ENCODE measurements at places on chromosomes 16 and 17.

- no peak for DNase-seq
Measured at GRCh38 chr17:6135236-6135635, 65.1 kb downstream of the WSCD1 start.

GRCh38 chr17:47644324-47644723 lies 5.4 kb upstream of the KPNB1 start:
- DNase-seq: no peak

DNA sequence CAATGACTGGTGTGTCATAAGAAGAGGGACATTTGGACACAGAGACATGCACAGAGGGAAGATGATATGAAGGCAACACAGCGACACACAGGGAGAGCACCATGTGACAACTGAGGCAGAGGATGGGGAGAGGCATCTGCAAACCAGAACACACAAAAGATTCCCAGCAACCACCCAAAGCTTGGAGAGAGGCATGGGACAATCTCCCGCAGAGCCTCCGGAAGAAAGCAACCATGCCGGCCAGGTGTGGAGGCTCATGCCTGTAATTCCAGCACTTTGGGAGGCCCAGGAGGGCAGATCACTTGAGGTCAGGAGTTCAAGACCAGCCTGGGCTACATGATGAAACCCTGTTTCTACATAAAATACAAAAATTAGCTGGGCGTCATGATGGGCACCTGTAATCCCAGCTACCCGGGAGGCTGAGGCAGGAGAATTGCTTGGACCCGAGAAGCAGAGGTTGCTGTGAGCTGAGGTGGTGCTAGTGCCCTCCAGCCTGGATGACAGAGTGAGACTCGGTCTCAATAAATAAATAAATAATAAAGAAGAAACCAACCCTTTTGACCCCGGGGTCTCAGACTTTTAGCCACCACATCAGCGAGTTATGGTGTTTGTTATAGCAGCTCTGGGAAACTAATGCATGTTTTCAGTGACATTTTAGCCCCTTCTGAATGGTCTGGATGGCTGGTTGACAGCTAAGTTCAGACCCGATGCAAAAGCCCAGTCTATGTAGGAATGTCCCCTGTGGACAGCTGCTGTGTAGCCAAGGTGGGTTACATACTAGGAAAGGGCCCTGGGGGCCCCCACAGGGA lies 13.8 kb upstream of the PLCG2 start:
- DNase-seq: no peak

DNA sequence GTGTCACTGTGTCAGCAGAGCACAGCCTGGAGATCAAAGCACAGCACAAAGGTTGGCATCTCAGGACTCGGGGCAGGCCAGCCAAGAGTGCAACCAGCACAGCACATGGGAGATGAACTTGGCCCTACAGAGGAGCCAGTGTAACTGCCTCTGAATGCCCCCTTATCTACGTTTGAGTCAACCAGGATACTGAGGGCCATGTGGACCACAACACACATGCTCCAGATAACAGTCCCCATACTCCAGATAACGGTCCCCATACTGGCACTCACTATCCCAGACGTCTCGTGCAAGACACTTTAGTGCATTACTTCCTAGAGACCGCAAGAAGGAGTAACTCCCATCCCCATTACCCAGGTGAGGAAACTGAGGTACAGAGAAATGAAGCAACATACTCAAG lies 88.2 kb downstream of the XYLT1 start:
- no peak for DNase-seq

DNA sequence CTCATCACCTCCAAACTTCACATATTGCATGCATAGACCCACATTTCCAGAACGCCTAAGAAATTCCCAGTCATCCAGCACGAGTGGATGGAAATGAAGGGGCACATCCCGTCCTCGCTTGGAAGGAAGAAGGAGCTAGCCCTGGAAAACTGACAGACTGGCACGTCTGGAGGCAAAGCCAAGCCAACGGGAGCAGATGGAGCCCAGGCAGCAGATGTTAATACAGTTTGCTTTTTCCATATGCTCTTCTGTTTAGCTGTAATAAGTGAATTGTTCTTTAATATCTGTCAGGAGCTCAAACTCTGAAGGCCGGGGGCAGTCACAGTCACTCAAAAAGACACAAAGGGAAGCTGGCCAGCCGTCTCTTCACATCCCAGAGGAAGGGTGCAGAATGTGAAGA lies 187.7 kb downstream of the XYLT1 start:
- DNase-seq: no peak

- DNase-seq: no peak
Measured at GRCh38 chr17:75917141-75917916, 12.6 kb upstream of the MRPL38 start.

GRCh38 chr17:29807520-29808361 lies 122.3 kb downstream of the SSH2 start:
- peak; percentile 72 for DNase-seq

GRCh38 chr17:41540921-41541625 lies 13.0 kb upstream of the KRT19 start:
- DNase-seq: no peak

DNA sequence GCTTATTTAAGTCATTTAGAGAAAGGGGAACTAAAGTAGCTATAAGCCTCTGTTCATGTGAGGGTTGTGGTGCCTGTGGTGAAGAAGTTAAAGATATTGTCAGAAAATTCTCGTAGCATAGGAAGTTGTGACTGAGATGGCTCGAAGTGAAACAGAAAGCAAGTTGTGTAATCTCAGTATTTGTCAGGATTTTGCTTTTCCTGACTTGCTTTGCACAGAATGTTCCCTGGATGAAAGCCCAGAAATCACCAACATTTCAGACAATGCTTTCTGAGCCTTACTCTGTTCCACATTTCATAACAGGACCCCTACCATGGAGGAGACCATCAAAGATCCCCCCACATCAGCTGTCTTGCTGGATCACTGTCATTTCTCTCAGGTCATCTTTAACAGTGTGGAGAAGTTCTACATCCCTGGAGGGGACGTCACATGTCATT lies 10.6 kb downstream of the CALCOCO2 start:
- no peak for DNase-seq

GRCh38 chr16:55778757-55779156 lies 54.1 kb downstream of the CES1 start:
- no peak for DNase-seq

- DNase-seq: peak; percentile 49
Measured at GRCh38 chr17:75047398-75048098, 523 bp downstream of the KCTD2 start.

- DNase-seq: no peak
Measured at GRCh38 chr17:79295307-79295706, 220.7 kb downstream of the ENGASE start.

DNA sequence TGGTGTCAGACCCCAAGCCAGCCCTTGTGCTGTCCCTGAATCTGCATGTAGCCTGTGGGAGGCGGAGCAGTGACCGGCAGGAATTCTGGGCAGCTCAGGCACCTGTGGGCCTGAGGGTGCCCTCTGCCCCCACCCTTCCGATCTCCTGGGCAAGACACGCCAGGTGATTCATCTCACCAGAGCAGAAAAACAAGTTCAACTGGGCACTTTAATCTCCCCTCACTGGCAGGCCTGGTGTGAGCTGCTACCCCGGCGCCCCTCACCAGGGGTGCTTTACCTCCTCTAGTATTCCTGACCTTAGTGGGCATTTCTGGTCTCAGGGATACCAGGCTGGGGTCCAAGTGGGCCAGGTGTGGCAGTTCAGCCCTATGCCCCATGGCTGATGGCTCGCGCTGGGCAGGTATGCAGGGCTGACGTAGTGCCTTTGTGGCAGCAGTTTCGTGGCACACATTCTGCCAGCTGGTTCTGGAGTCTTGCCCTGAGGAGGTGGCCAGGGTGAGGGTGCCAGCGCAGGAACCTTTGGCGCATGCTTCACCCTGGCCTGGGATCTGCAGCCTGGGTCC lies 6.0 kb downstream of the ERBB2 start:
- no peak for DNase-seq

- no peak for DNase-seq
Measured at GRCh38 chr17:81398176-81398831, 3.0 kb downstream of the BAHCC1 start.

DNA sequence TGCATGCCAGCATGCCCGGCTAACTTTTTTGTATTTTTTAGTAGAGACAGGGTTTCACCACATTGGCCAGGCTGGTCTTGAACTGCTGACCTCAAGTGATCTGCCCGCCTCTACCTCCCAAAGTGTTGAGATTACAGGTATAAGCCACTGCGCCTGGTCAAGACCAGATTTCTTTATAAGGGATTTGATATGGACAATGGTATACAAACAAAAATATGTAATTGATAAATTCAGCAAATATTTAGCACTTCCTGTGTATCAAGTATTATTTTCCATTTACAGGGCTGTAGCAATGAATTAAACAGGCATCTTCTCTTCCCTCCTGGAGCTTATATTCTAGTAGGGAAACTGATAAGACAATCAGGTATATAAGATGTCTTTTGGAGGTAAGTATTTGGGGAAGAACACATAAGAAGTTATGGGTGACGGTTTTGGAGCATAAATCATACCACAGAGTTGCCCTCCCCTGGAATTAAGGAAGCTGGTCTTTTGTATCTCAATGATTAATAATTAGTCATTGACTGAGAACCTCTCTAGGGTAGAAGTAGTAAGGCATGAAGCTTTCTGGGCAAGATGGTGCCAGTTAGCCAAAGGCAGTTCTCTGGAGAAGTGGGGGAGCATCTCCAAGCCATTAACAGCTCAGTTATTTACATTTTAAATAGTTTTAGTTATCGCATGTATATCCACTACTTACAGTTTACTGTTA lies 35.8 kb downstream of the TANC2 start:
- no peak for DNase-seq

GRCh38 chr17:1461198-1461944 lies 5.3 kb upstream of the CRK start:
- DNase-seq: no peak

DNA sequence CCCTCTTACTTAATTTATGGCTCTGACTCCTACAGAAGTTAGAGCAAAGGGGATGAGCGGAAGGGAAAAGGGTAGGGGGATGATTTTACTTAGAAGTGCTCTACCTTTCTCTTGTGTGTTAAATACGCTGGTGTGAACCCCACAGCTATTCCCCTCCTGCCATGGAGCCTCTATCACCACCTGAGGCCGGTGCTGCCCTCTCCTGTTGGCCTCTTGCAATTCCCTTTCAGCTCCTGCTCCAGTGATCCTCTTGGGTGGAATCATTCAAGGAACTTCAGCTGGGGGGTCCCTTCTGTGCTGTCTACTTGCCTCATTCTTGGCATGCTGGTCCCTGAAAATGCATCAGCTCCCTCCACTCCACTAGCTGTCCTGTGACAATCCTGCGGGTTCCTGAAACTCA lies 41.8 kb upstream of the CDH8 start:
- DNase-seq: no peak

DNA sequence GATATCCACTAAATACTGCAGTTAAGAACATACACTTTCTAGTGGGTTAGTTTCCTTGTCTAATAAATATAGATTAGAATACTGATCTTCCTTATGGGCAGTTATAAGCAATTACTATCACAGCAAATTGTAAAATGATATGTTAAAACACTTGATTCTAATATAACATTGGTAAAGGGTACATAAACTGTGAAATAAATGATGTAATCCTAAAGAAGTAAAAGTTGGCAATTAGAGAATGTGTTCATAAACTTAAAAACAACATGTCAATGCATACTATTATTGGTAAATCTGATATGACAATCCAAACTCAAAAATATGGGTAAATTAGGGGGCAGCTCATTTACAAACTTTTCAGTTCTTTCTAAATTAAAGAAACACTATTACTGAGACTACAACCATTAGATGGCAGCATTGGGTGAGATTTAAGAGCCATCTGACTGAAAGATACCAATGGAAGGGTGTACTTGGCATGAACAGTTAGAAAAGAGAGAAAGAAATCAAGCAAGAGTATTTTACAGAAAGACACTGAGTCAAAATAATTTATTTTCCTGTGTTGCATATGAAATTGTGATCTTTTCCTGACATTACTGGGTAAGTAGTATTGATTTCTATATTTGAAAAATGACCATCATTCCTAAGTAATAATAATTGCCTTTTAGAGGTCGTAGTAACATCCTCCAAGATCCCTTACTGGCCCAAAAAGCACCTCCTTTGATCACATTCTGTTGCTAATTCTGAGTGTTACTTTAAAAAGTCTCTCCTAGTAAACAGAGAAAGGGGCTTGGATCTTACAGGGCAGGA lies 119.6 kb downstream of the SPAG9 start:
- DNase-seq: no peak

DNA sequence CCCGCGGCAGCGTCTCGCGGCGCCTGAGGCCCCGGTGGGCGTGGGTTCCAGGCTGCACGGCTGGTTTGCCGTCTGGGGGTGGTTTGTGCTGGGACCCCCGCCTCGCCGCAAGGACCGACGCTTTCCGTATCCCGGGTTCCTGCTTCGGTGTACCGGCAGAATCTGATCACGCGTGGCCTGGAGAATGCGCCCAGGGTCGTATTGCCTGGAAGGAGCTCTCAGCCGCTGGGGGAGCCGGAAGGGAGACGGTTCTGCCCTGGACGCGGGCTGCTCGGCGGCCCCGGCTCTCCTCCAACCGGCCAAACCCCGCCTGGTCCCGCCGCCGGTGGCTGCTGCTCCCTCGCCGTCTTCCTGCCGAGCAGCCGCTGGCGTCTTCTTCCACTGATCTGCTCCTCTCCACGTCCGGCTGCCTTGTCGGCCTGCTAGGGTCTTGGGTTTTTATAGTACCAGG lies 39.8 kb downstream of the ZNF778 start:
- no peak for DNase-seq

GRCh38 chr17:77606865-77607210 lies 351.7 kb upstream of the TNRC6C start:
- DNase-seq: no peak

DNA sequence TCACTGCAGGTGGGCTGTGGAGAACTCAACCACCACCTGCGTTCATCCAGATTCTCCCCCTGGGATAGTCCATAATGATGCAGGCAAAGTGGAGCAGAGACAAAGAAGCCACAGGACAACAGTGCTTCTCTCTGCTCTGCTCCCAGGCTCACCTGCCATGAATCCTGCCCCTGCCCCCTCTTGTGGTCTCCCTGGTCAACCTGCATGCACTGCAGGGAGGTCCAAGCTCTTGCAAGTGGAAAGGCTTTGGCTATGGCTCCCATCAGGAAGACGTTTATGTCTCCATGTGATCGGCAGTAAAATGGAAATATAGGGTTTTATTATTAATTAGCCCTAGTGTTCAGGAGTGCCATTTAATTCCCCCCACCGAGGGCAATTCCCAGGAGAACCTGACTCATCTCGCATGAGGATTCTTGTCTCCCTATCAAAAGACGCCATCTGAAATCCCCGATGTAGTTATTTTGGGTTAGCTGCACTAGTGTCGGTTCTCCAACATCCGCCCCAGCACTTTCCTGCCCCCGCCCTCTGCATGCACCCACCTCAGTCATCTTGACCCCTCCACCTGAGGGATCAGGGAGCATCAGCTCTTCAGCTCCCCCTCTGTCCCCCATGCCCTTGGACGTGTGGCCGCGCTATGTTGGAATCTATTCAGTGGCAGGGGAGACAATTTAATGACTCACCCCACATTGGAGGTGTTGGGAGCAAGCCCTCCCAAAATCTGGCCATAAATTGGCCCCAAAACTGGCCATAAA lies 91.8 kb downstream of the KCNJ12 start:
- no peak for DNase-seq
